ENCODE measurements at places on chromosomes 7 and 10.

DNA sequence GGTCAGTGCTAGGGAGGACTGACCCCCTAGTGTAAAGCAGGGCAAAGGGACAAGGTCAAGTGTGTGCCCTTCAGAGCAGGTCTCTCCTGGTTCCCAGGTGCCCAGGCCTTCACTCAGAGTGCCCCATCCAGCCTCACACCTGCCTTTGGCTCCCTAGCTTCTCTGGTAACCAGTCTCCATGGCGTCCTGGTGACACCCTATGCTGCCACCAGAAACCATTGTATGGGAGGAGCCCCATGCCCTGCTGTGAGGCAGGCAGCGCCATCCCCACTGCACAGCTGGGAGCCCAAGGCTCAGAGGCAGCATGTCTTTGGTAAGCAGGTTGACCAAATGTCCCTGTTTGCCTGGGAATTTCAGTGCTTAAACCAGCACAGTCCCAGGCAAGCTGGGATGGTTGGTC lies 33.1 kb upstream of the HMX3 start:
- no peak for DNase-seq

- DNase-seq, result no peak
Measured at GRCh38 chr10:132973903-132974241, 31.5 kb upstream of the CFAP46 start.

DNA sequence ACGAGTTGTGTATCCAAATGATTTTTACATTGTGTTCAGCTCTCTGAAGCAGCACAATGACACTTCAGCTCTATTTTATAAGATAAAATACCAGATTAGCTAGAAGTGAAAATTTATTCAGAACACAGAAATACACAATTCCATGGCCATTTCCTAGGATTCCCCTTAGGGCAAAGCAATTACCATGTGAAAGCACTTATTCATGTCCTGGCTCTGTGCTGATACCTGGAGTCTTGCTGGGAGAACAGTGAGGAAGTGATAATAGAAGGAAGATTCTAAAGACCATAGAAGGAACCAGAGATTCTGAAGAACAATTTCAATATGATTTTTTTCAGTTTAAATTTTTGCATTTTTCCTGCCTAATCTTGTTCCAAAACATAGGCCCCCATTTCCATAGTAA lies 657.4 kb upstream of the ZWINT start:
- DNase-seq, result no peak

DNA sequence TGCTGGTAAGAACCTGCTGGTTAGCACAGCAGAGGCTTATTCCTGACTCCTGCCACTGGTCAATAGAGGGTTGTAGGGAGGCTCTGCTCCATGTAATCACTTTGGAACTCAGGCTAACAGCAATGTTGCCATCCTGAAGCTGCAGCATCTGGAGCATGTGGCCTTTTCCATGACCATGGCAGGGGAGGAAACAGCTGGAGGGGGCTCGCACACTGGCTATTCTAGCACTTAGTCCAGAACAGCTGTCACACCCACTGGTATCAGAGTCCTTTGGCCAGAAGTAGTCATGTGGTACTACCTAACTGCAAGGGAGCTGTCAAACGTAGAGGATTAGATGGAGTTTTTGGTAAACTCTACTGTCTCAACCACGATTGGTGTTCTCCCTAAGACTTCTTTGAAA lies 450.0 kb downstream of the RPS24 start:
- DNase-seq, result no peak

GRCh38 chr10:14022052-14022451 lies 308.7 kb downstream of the FRMD4A start:
- DNase-seq, result no peak

GRCh38 chr7:52450816-52451215 lies 584.6 kb upstream of the POM121L12 start:
- DNase-seq, result no peak
